ENCODE measurements at places on chromosomes 3 and 15.

DNA sequence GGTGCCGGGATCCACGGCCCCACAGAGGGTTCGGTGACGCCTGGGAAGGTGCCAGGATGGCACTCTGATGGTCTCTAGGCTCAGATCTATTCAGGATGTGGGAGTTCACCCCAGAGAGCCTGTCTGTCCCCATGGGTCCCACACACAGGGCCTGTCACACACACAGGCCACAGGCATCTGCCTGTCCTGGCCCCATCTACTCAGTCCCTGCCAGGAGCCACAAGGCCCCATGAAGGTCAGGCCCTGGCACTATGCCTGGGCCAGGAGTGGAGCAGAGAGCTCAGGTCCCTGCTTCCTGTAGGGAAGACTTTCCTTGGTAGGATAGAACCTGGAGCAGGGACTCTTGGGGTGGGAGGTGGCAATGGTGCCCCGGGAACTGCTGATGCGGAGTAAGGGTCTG is 49.0 kb upstream of the FURIN start:
- no peak overlapping the region for H3K4me3 ChIP-seq
- DNase-seq: no peak
- no peak overlapping the region for H3K27ac ChIP-seq
- no peaks in the 10 kb centered on the region for H3K4me1 ChIP-seq
- H3K36me3 ChIP-seq: no peaks in the 10 kb centered on the region

- H3K36me3 ChIP-seq: peaks cover 46% of the 10 kb centered on the region
- peak; percentile 61 for DNase-seq
- peaks cover 38% of the 10 kb centered on the region for H3K4me1 ChIP-seq
Measured at GRCh38 chr15:63044645-63045464, 2.3 kb downstream of the TPM1 start.

DNA sequence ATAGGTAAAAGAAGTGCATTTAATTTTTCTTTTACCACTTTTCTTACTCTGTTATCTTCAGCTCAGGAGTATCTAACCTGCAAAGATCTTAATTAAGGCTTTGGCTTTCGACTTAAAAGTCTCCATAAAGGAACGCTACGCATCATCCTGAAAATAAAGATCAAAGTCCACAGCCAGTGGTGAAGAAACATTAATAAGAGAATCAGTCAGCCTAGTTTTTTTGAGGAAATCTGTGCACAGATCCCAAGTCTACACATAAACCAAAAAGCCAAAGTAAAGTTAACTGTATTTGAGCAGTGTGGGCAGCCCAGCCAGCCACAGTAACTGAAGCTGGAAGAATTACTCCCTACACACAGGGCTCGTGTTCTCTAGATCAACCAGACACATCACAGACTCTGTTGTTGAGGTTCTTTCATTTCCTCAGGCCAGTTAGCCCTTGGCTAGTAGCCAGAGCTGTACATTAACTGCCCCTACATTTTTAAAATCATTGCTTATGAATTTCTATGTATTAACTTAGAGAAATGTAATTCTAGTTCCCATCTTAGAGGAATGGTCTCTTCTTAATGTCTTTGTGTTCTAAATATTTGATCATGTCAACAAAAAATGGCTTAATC is 6.9 kb downstream of the LRRC2 start:
- H3K27me3 ChIP-seq: no peaks in the 10 kb centered on the region
- no peak for DNase-seq
- H3K36me3 ChIP-seq: no peaks in the 10 kb centered on the region
- H3K27ac ChIP-seq: no peak overlapping the region
- no peak overlapping the region for H3K4me3 ChIP-seq
- H3K4me1 ChIP-seq: peaks cover 29% of the 10 kb centered on the region

DNA sequence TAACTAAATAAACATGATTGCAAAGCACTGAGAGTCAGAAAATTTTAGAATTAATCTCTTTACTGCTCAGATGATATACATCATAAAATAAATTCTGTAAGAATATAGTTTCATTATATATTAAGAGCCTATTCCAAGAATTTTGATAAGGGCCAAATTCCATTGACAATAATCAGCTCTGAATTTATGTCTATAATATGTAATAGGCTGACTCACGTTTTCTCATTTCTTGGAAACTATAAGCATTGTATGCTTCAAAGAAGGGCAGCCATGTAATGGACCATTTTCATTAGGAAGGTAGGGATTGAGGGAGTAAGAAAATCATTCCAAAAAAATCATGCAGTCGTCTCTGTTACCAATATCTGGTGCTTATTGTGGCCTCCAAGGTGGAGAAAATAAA is 315.9 kb downstream of the ZIC4 start:
- no peaks in the 10 kb centered on the region for H3K4me1 ChIP-seq
- no peaks in the 10 kb centered on the region for H3K27me3 ChIP-seq
- peak; percentile 27 for DNase-seq
- H3K4me3 ChIP-seq: no peak overlapping the region
- no peak overlapping the region for H3K27ac ChIP-seq

GRCh38 chr3:149538371-149538770 is 63.9 kb downstream of the TM4SF4 start:
- 0 out of 2 replicates have a peak, but pooled peaks cover 9% of the 10 kb centered on the region for H3K36me3 ChIP-seq
- H3K27me3 ChIP-seq: no peaks in the 10 kb centered on the region
- H3K27ac ChIP-seq: peak overlapping the region; percentile 86
- no peak for DNase-seq
- peaks cover 90% of the 10 kb centered on the region for H3K4me1 ChIP-seq

GRCh38 chr15:47862402-47862801 is 145.1 kb downstream of the SEMA6D start:
- H3K36me3 ChIP-seq: no peaks in the 10 kb centered on the region
- H3K27me3 ChIP-seq: no peaks in the 10 kb centered on the region
- no peak overlapping the region for H3K27ac ChIP-seq
- no peaks in the 10 kb centered on the region for H3K4me1 ChIP-seq
- no peak overlapping the region for H3K4me3 ChIP-seq

DNA sequence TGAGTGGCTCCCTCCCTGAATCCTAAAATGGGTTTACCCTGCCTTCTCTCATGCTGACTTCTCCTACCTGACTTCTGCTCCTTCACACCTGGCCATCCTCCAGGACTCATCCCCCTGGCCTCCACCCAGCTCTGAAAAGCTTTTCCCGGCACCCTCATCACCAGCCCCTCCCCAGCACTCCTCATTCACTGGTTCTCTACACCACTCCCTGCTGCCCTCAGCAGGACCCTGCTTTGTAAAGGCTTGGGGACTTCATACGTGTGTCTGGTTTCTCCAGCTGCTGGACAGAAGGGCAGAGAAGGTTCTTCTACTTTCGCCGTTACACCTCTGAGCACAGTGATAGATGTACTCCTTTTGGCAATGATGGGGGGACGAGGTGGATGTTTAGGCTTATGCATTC is 184.9 kb upstream of the UBE3A start:
- no peak for DNase-seq
- no peak overlapping the region for H3K27ac ChIP-seq
- no peaks in the 10 kb centered on the region for H3K4me1 ChIP-seq

DNA sequence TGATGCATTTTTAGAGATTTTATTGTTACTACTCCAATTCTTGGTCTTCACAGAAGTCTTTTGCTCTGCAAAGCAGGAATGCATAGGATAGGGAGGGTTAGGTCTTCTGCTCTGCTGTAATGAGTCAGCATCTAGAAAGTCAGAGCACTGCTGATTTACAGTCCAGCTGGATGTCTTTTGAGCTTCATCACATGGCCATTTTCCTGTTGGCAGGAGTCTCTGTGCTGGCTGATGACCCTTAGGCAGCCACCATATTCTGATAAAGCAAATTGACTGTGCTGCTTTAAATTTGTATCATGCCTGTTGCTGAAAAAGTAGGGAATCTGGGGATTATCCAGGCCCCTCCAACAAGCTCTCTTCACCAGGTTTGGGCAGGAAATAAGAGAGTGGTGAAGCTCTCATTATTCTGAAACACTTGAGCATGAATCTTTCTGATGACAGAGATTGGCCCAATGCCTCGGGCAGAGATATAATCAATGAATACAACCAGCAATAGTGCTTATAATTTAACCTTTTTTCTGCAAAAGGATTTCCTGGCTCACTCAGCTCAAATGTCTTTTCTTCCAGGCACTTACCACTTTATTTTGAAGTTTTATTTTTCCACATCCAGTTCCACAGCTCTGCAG is 9.7 kb upstream of the CRBN start:
- H3K27me3 ChIP-seq: no peaks in the 10 kb centered on the region
- no peak overlapping the region for H3K4me3 ChIP-seq
- no peaks in the 10 kb centered on the region for H3K36me3 ChIP-seq
- no peak for DNase-seq
- H3K4me1 ChIP-seq: no peaks in the 10 kb centered on the region

DNA sequence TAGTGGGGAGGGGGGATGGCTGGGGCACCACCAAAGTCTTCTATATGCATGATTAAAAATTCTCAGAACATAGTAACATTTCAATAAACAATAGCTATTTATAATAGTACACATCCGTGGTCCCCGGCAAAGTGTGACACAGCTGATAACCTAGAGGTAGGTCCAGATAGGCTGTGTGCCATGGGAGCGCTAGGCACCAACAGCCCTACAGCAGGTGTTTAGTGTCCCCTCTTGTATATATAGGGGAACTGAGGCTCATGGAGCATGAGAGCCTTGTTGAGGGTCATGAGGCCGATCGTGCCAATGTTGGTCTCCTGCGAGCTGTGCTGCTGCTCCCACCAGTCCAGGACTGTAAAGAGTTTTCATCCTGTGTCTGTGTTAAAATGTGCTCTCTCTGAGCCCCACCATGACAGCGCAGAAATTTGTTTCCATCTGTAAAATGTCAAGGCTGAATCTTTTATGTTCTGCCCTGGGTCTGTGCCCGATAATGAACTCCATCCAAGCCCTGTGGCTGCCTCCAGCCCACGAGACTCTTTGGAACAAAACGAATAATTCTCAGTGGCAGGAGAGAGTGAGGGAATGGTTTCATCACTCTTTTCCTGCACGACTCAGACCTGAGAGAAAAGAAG is 14.5 kb downstream of the TMEM158 start:
- no peak overlapping the region for H3K27ac ChIP-seq
- no peaks in the 10 kb centered on the region for H3K36me3 ChIP-seq
- 0 out of 2 replicates have a peak, but pooled peaks cover 8% of the 10 kb centered on the region for H3K4me1 ChIP-seq
- no peaks in the 10 kb centered on the region for H3K27me3 ChIP-seq

DNA sequence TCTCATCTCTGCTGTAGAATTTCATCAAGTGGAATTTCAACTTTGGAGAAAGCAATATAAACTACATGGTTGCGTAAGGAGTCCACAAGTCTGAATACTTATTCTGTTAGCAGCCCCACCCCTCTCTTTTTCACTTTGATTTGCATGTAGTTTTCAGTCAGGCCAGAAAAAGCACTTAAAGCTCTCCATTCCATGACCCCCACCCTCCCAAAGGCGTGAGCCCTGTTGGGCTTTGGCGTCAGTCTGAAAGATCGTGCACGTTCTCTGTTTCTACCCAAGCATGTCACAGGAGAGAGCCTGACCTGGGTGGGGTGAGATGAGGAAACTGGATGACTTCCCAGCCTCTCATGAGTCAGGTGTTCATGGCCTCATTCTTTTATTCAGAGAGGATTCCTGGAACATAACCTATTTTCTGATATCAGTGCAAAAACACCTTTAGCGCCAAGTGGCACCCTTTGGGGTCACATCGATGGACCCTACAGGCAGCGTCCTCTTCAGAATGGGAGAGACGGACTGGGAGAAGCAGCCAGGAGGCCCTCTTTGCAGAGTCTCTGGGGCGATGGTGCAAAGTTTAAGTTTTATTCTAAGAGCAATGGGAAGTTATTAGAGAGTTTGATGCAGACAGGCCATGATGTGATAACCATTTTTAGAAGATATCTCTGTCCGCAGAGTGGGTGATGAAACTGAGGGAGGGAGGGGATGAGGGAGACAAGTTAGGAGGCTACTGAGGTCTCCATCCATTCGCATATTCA is 55.8 kb downstream of the LSM3 start:
- H3K4me1 ChIP-seq: peaks cover 18% of the 10 kb centered on the region
- peak; percentile 61 for DNase-seq
- H3K4me3 ChIP-seq: no peak overlapping the region
- H3K36me3 ChIP-seq: no peaks in the 10 kb centered on the region
- H3K27ac ChIP-seq: no peak overlapping the region

DNA sequence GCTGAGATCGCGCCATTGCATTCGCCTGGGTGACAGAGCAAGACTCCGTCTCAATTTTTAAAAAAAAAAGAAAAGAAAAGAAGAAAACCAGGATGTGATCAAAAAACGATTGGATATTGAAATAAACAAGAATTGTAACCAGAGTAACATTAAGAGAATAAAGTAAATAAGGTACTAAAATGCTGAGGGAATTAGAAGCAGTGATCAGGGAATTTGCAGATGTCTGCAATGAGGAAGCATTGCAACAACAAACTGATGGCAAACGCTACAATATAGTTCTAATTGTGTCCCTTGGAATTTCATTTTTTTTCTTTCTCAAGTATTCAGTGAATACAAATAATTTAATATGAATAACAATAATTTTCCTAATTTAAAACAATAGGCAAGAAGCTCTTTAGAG is 1077.5 kb downstream of the TBL1XR1 start:
- DNase-seq: no peak
- no peaks in the 10 kb centered on the region for H3K4me1 ChIP-seq
- no peaks in the 10 kb centered on the region for H3K27me3 ChIP-seq
- no peaks in the 10 kb centered on the region for H3K36me3 ChIP-seq

- no peak overlapping the region for H3K27ac ChIP-seq
- no peak overlapping the region for H3K4me3 ChIP-seq
- peaks cover 15% of the 10 kb centered on the region for H3K4me1 ChIP-seq
Measured at GRCh38 chr3:129384594-129385323, 43.7 kb downstream of the EFCAB12 start.

DNA sequence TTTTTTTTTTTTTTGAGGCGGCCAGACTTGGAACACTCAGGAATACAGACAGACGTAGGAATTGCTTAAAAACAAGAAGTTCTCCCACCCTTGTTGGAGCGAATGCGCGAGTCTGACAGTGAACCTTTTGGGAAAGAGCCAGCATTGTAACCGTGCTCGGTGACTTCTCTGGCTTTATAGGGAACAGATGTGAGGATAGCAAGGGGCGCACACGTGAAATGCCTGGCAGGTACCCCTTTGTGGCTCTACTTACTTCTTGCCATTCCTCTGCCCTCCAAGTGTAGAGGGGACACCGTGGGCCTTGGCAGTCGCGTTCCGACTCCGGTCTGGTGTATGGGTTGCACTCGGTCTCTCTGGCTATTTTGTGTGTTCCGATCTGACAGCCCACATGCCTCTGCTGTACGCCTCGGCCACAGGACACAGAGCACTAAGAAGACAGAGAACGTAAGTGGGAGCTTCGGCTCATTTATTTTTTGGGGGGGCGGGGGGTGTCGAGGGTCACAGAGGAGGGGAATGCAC is 126.4 kb downstream of the ADAMTS9 start:
- H3K4me3 ChIP-seq: no peak overlapping the region
- H3K4me1 ChIP-seq: no peaks in the 10 kb centered on the region
- DNase-seq: peak; percentile 5
- no peaks in the 10 kb centered on the region for H3K36me3 ChIP-seq
- H3K27me3 ChIP-seq: no peaks in the 10 kb centered on the region

GRCh38 chr15:31366169-31366734 is 39.6 kb downstream of the KLF13 start:
- H3K27ac ChIP-seq: 0 out of 2 replicates have a peak overlapping the region, but pooled peaks have one; percentile 22
- H3K4me3 ChIP-seq: no peak overlapping the region
- no peaks in the 10 kb centered on the region for H3K36me3 ChIP-seq
- H3K4me1 ChIP-seq: peaks cover 13% of the 10 kb centered on the region
- DNase-seq: peak; percentile 40

- H3K27me3 ChIP-seq: no peaks in the 10 kb centered on the region
- H3K4me3 ChIP-seq: no peak overlapping the region
- peak; percentile 13 for DNase-seq
- H3K36me3 ChIP-seq: no peaks in the 10 kb centered on the region
- H3K4me1 ChIP-seq: no peaks in the 10 kb centered on the region
Measured at GRCh38 chr3:197258168-197258755, 40.1 kb downstream of the DLG1 start.

GRCh38 chr15:41629463-41629862 is 30.7 kb upstream of the MGA start:
- no peak for DNase-seq
- H3K4me1 ChIP-seq: 0 out of 2 replicates have a peak, but pooled peaks cover 5% of the 10 kb centered on the region
- H3K27me3 ChIP-seq: no peaks in the 10 kb centered on the region

Measured in GM23248 (cell line).